SHP77 (cell line): ENCODE measurements at places on chromosomes 12 and 14.

GRCh38 chr12:27083861-27084394, 1.6 kb upstream of the C12orf71 start:
- no peak for DNase-seq

DNA sequence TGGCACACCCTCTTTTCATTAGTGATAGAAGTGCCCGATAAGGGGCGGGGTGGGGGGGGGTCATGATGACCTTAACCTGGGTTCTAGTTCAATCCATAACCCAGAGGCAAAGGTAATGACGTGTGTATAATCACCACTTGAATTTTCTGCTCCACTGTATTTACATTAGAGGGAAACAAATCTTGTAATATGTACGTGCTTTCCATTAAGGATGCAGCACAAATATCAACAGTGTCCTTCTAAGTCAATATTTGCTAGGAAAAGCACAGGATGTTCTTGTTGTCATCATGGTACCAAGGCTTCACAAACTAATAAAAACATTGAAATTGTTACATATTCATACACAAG, 121.2 kb upstream of the SLC38A2 start:
- no peak for DNase-seq

GRCh38 chr14:51432302-51432948, 192.4 kb downstream of the TMX1 start:
- no peak for DNase-seq

GRCh38 chr12:109525279-109525585, 47.8 kb downstream of the UBE3B start:
- DNase-seq: no peak
